ENCODE measurements at places on chromosomes 4 and X.

GRCh38 chr4:134326866-134327265 lies 125.3 kb upstream of the PABPC4L start:
- DNase-seq = no peak

DNA sequence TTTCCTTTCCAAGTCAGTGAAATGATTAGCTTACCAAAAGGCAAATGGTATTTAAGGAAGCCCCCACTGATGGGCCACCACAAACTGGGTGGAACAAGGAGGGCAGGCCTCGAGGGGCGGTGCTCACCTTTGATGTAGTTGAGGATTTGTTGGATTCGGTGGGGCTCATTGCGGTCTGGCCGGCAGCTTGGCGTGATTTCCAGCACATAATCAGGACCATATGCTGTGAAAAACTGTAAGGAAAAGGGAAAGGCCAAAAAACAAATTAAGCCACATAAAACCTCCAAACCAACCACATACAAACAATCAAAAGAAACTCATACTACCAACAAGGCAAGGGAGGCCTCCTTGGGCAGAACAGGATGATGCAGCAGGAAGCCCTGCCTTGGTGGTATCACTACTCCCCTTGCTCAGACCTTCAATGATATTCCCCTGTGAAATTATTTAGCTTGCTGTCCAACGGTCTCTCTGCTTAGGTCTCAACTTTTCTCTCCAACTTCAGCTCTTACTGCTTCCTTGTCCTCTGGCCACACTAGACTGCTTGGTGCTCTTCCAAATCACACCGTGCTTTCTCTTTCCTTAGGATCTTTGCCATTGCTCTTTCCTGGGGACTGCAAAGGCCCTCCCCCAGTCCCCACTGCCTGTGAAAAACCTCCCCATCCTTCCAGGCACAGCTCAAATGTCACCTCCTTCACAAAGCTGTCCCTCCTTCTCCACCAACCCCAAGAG lies 46.1 kb upstream of the CITED1 start:
- DNase-seq = no peak

- no peak for DNase-seq
Measured at GRCh38 chr4:109011241-109012026, 248.6 kb upstream of the ETNPPL start.

GRCh38 chr4:108458681-108459080 lies 161.7 kb upstream of the RPL34 start:
- DNase-seq = no peak

DNA sequence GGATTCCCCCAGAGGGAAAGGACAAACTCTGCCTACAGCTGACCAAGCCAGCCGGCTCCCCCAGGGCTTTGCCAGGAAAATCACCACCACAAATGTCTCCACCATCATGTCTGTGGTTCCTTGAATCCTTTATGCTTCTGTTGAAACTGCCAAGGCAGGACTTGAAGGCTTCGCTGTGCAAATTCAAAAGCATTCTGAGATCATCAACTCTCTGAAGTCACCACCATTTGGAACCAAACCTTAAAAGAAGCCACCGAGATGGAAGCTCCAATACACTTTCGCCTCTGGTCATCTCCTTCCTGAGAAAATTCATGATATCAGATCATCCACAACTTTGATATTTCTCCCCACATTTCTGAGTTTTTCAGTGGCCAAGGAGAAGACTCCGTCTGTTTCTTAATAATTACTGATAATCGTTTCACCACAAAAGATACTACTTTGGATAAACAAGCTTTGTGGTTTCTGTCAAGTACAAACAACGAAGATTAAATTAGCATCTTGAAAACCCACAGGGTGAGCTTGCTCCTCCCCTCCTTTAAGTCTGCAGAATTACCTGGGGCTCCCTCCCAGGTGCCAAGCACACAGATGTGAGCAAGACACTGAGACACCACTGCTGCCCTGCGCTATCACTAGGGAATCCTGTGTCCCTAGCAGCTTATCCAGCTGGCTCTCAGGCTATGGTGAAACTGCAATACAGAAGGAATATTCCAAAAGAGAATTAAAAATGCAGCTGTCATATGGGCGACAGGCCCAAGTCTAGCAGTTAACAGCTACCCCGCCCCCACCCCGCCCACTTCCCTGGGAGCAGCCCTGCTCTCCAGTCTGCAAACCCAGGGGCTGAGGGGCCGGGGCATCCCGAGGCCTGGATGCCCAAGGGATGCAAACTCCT lies 125.0 kb upstream of the TBL1X start:
- DNase-seq = no peak

DNA sequence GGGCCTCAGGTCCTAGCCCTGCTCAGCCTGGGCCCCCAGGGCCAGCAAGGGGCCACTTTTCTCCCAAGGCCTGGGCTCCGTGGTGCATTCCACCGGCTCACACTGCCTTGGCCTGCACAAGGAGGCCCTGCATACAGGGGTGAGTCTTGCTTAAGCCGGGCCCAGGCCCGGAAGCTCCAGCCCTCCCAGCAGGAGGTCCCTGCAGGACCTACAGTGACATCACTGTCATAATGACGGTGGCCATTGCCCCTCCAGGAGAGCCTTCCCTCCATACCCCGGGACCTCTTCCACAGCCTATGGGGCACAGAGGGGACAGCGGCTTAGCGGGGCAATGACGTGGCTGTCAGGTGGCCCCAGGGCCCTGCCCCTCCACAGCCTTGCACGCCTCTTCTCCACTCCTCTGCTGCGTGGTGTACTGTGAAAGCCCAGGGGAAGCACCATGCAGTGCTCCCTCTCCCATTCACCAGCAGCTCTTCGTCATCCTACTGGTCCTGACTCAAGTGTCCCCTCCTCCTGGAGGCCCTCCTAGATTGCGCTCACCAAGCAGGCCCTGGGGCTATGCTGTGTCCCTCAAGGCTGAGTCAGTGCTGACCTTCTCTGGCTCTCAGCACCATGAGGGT lies 32.3 kb upstream of the AFAP1 start:
- no peak for DNase-seq

DNA sequence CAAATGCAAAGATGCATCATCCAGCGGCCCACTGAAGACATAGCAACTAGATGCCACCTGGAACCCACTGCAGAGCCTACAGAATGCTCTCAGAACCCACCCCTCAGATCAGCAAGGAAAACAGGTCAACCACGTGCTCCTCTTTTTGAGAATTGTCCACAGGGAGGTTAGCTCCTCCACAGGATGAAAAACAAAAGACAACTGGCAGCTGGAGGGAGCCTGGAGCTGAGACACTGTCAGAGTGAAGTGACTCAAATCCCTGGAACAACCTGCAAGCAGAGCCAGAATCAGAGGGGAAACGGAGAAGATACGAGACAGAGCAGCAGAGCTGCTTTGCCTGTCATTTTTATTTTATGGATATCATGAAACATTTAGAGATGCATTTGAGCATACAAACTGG lies 277.6 kb downstream of the GASK1B start:
- DNase-seq = no peak

- DNase-seq = no peak
Measured at GRCh38 chr4:113406723-113407016, 354.9 kb downstream of the CAMK2D start.

GRCh38 chr4:71275004-71275403 lies 63.8 kb upstream of the SLC4A4 start:
- DNase-seq = no peak

DNA sequence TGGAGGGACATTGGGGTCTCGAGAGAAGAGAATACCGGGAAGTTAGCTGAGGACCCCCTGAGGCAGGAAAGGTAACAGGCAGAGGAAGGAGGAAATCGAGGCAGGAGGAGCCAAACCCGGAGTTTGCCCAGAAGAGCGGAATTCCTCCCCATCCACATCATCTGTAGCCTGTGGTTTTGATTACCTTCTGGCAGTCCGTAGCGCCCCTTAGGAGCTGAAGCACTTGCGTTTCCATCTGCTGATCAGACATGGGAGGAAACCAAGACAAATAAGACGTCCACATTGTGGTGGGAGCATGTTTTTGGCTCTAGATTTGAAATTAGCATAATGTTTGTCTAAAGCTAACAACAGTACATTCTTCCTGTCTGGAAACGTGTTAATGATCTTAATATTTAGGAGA lies 26.8 kb upstream of the HMX1 start:
- no peak for DNase-seq
